ENCODE measurements at places on chromosomes 3 and 15. TPM values are rescaled to one million over a fixed set of nuclear protein-coding genes. Genes with fewer than 3 reads are reported as not detected.

Gene FILIP1L
- 0.45 TPM for total RNA-seq

Gene PLSCR5
- total RNA-seq = not detected

Gene MOBP
- not detected for total RNA-seq

Gene EPM2AIP1
- total RNA-seq = 5.1 TPM

Gene PRSS50
- not detected for total RNA-seq

Gene CCR3
- total RNA-seq = not detected

Gene ZNF774
- 1.8 TPM for total RNA-seq

Gene B3GALNT1
- 0.08 TPM for total RNA-seq

Gene CRTC3
- 19.6 TPM for total RNA-seq

Gene NXPE3
- 22.1 TPM for total RNA-seq

Gene NEK11
- 3.6 TPM for total RNA-seq

Gene CFAP91
- not detected for total RNA-seq

Gene INSYN1
- 2.1 TPM for total RNA-seq

Gene ZIC1
- total RNA-seq = not detected

Gene STRIT1
- total RNA-seq = not detected

Gene SCG3
- not detected for total RNA-seq

Gene HES1
- 14.3 TPM for total RNA-seq

Gene RFT1
- 28.2 TPM for total RNA-seq

Gene ABI3BP
- total RNA-seq = 0.75 TPM

Gene PODXL2
- 8.3 TPM for total RNA-seq

Gene FAM107A
- not detected for total RNA-seq

All from A549 treated with CpdA at 1 μM for 4 hours (cell line).